ENCODE measurements at places on chromosomes 11 and 22. TPM values are rescaled to one million over a fixed set of nuclear protein-coding genes. Genes with fewer than 3 reads are reported as not detected.

DNA sequence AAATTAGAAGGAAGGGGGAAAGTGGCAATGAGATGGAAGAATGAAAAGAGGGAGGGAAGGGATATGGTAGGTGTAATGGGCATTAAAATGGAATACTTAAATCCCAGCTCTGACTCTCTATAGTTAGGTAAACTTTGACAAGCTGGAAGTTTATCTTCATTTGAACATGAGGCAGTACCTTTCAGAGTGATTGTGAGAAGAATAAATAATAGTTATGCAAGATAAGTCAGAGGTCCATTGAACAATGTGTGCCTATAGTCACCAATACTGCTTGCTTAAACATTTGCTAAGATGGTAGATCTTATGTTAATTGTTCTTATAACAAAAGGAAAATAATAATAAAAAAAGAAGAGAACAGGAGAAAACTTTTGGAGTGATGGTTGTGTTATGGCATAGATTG lies 545.8 kb upstream of the CCDC90B start:
- no peaks in the 10 kb centered on the region for H3K4me1 ChIP-seq
- no peak for DNase-seq
- no peaks in the 10 kb centered on the region for H3K36me3 ChIP-seq
- no peak overlapping the region for H3K4me3 ChIP-seq
- no peaks in the 10 kb centered on the region for H3K27me3 ChIP-seq
- no peak overlapping the region for H3K27ac ChIP-seq

Gene SESN3
- 1.1 TPM for polyA plus RNA-seq

DNA sequence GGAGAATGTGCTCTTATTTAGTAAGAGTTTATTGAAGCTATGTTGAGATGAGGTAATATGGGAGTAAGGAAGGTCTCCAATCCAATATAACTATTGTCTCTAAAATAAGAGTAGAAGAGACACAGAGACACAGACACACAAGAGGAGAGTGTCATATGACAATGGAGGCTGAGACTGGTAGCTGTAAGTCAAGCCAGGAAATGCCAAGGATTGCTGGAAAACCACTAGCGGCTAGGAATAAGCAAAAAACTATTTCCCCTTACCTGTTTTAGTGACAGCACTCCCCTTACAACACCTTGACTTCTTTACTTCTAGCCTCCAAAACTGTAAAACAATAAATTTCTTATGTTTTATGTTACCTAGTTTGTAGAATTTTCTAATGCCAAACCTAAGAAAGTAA lies 1652.8 kb downstream of the LRRC4C start:
- H3K4me1 ChIP-seq, result no peaks in the 10 kb centered on the region
- no peak overlapping the region for H3K4me3 ChIP-seq
- H3K27me3 ChIP-seq, result no peaks in the 10 kb centered on the region
- DNase-seq, result no peak

Gene SLC37A4
- polyA plus RNA-seq, result 7.2 TPM

GRCh38 chr11:65479184-65480145 lies 19.4 kb upstream of the MALAT1 start:
- peaks cover 29% of the 10 kb centered on the region for H3K4me1 ChIP-seq
- no peak for DNase-seq
- no peaks in the 10 kb centered on the region for H3K36me3 ChIP-seq
- no peaks in the 10 kb centered on the region for H3K27me3 ChIP-seq
- H3K27ac ChIP-seq, result no peak overlapping the region

DNA sequence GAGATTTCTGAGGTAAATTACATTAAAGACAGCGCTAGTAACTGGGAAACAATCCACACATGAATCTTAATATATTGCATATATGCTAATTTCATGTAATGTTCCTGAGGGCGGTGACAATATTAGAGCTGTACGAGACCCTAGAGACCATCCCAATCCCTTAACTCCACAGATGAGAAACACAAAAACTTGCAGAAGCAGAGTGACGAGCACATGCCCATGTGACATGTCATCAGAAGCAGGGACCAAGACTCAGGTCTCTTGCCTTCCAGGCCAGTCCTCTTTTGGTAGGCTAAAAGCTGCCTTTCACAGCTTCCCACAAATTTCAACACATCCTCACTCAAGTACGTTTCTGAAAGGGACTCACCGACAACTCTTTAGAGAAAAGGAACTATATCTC lies 11.8 kb downstream of the MAPK1 start:
- peak; percentile 73 for DNase-seq
- peak overlapping the region; percentile 0 for H3K4me3 ChIP-seq
- no peaks in the 10 kb centered on the region for H3K27me3 ChIP-seq
- H3K36me3 ChIP-seq, result peaks cover 9% of the 10 kb centered on the region

- H3K4me3 ChIP-seq, result peak overlapping the region; percentile 96
- peak; percentile 29 for DNase-seq
- H3K27ac ChIP-seq, result peak overlapping the region; percentile 94
- peaks cover 58% of the 10 kb centered on the region for H3K4me1 ChIP-seq
- H3K36me3 ChIP-seq, result no peaks in the 10 kb centered on the region
- no peaks in the 10 kb centered on the region for H3K27me3 ChIP-seq
Observed at GRCh38 chr11:47551086-47551485, 1.8 kb downstream of the CELF1 start.

GRCh38 chr11:117232092-117232878 lies at the start of gene RNF214:
Gene RNF214, plus strand, starts transcription at chr11:117232671. Its CDS starts 1,602 bp downstream, at chr11:117234273.
- DNase-seq, result peak; percentile 62
- peaks cover 28% of the 10 kb centered on the region for H3K36me3 ChIP-seq
- H3K27me3 ChIP-seq, result no peaks in the 10 kb centered on the region
- peak within 1 kb of the TSS; percentile 81 for H3K27ac ChIP-seq
- H3K4me3 ChIP-seq, result peak within 1 kb of the TSS; percentile 96
- H3K4me1 ChIP-seq, result peaks cover 26% of the 10 kb centered on the region

Gene DLG2
- 0.24 TPM for polyA plus RNA-seq

DNA sequence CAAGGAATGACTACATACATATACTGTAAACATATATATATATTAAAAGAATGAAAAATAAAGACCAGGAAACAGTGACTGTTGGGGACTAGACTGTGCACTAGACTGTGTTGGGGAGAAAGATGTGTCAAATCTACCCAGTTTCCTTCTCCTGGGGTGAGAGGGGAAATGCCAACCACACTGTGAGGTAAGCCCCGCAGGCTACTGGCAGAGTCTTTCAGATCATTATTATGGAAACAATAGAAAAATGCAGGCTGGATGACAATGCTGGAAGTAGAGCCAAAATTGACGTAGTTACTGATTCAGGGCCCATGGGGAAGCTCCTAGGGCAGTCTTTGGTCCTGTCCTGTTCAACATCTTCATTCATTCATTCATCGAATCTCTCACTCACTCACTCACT lies 101.4 kb downstream of the C11orf58 start:
- H3K4me3 ChIP-seq, result no peak overlapping the region
- H3K36me3 ChIP-seq, result no peaks in the 10 kb centered on the region
- no peak for DNase-seq
- no peaks in the 10 kb centered on the region for H3K27me3 ChIP-seq
- H3K27ac ChIP-seq, result no peak overlapping the region
- H3K4me1 ChIP-seq, result no peaks in the 10 kb centered on the region

GRCh38 chr11:41003339-41004282 lies 455.8 kb downstream of the LRRC4C start:
- H3K4me3 ChIP-seq, result no peak overlapping the region
- H3K27ac ChIP-seq, result no peak overlapping the region
- no peak for DNase-seq

Gene SHANK3
- polyA plus RNA-seq, result not detected

Gene CARD16
- polyA plus RNA-seq, result 294 TPM

DNA sequence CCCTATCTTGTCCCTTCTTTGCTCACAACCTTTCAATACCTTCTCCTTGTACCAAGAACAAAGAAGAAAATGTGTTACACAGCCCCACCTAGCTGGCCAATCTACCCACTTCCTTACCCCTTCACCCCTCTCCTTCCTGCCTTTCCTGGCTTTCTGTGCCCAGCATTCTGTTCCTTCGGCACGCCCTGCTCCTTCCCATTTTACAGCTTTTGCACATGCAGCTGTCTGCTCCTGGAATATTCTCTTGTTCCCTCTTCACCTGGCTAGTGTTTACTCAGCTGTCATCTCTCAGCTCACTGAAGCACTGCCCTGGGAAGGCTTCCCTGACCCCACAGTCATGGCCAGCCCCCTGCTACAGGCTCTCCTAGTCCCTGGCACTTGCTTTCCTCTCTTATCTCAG lies 30.7 kb downstream of the SERPINH1 start:
- H3K4me3 ChIP-seq, result no peak overlapping the region
- no peaks in the 10 kb centered on the region for H3K4me1 ChIP-seq
- no peak overlapping the region for H3K27ac ChIP-seq
- H3K36me3 ChIP-seq, result no peaks in the 10 kb centered on the region
- H3K27me3 ChIP-seq, result no peaks in the 10 kb centered on the region

DNA sequence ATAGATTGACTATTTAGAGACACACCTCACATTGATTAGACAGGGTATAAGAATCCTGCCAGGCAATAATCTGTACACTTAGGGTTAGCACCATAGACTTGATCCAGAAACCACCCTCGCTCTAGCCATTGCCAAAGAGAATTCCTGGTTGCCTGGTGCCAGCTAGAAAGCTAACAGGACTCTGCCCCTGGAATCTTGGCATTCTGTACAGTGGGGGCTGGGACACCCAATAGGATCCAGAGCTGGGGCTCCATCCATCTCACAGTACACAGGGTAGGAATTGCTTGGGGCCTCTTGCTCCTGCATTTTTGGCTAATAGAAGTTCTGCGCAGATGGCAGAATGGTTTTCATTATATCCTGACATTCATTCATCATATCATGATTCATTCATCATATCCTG lies 3.0 kb upstream of the APLNR start:
- H3K4me3 ChIP-seq, result no peak overlapping the region
- DNase-seq, result no peak

Gene H19
- polyA plus RNA-seq, result not detected

Gene HEPHL1
- not detected for polyA plus RNA-seq

Gene MISFA
- not detected for polyA plus RNA-seq

DNA sequence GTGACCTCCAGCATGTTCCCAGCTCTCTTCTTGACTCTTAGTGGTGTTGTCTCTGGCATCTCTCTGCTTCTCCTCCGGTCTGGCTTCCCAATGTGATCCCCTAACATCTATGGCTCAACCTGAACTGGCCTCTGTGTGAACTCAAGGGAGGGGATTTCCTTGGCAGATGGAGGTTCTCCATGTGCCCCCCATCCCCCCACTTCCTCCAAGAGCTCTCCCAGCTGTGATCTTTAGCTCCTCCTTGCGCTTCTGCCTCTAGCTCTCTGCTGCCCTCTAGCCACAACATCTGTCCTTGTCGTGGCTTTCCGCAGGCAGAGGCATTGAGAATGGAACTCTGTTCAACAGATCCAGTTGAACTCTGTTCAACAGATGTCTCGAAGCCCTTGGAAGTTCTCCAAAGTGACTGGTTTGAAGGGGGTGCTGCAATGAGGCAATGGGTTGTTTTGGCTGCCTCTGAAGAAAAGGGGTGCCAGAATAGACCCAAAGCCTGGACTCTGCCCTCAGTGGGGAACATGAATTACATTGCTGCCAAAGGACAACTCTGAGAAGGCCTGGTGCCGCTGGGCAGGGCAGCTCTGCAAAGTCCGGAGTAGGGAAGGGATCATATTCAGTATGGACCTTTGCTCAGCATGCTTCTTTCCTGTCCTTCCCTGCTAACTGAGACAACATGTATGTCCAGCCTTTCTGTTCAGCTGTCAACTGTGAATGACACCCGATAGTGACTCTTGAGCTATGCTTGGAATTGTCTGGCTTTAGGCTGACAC lies 61.9 kb downstream of the ADM start:
- H3K4me3 ChIP-seq, result no peak overlapping the region
- no peak overlapping the region for H3K27ac ChIP-seq
- no peaks in the 10 kb centered on the region for H3K27me3 ChIP-seq
- H3K4me1 ChIP-seq, result peaks cover 5% of the 10 kb centered on the region
- no peaks in the 10 kb centered on the region for H3K36me3 ChIP-seq

GRCh38 chr22:46598737-46599424 lies 21.3 kb upstream of the GRAMD4 start:
- H3K27me3 ChIP-seq, result no peaks in the 10 kb centered on the region
- no peaks in the 10 kb centered on the region for H3K36me3 ChIP-seq
- H3K27ac ChIP-seq, result peak overlapping the region; percentile 94
- peak overlapping the region; percentile 36 for H3K4me3 ChIP-seq

GRCh38 chr11:45184640-45185039 lies 38.2 kb downstream of the PRDM11 start:
- peaks cover 1% of the 10 kb centered on the region for H3K27me3 ChIP-seq
- H3K36me3 ChIP-seq, result no peaks in the 10 kb centered on the region
- peaks cover 14% of the 10 kb centered on the region for H3K4me1 ChIP-seq
- no peak for DNase-seq
- H3K4me3 ChIP-seq, result no peak overlapping the region

- H3K36me3 ChIP-seq, result no peaks in the 10 kb centered on the region
- no peaks in the 10 kb centered on the region for H3K27me3 ChIP-seq
- no peak overlapping the region for H3K27ac ChIP-seq
- DNase-seq, result no peak
- no peaks in the 10 kb centered on the region for H3K4me1 ChIP-seq
Observed at GRCh38 chr11:132439711-132440255, 1069.4 kb downstream of the NTM start.

DNA sequence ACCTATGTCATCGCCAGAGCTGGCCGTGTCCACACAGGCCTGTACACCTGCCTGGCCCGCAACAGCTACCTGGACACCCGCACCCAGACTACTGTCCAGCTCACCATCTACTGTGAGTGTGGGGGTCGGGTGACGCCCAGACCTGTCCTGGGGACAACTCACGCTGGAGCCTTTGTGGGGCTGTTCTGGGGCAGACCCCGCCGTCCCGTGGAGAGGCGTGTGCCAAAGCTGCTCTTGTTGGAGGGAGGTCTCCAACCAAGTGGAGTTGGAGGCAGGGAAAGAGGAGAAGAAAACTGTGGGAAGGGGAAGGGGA lies 4.3 kb downstream of the VSIG10L2 start:
- no peaks in the 10 kb centered on the region for H3K36me3 ChIP-seq
- no peaks in the 10 kb centered on the region for H3K4me1 ChIP-seq
- no peak overlapping the region for H3K27ac ChIP-seq
- no peak for DNase-seq

Gene MAPK8IP1
- not detected for polyA plus RNA-seq
